ENCODE measurements at places on chromosomes 5 and 9. TPM values are rescaled to one million over a fixed set of nuclear protein-coding genes. Genes with fewer than 3 reads are reported as not detected.

- DNase-seq, result no peak
Measured at GRCh38 chr5:34738381-34738780, 82.3 kb downstream of the RAI14 start.

DNA sequence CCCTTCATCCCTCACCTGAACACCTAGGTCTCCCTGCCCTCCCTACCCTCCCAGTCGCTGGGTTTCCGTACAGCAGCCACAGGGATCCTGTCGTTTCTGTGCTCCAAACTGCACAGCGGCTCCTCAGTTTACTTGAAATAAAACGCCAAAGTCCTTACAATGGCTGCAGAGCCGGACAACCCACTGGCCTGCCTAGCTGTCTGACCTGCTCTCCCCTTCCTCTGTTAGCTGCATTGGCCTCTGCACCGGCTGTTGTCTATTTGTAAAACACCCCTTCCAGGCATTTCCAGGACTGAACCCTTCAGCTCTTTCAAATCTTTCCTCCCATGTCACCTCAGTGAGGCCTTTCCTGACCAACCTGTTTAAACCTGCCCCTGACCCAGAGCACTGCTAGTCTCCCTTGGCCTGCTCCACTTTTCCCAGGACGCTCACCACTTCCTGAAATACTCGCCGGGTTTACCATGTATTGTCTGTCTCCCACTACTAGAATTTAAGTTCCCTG lies 9.1 kb upstream of the MGAT1 start:
- peak; percentile 35 for DNase-seq

DNA sequence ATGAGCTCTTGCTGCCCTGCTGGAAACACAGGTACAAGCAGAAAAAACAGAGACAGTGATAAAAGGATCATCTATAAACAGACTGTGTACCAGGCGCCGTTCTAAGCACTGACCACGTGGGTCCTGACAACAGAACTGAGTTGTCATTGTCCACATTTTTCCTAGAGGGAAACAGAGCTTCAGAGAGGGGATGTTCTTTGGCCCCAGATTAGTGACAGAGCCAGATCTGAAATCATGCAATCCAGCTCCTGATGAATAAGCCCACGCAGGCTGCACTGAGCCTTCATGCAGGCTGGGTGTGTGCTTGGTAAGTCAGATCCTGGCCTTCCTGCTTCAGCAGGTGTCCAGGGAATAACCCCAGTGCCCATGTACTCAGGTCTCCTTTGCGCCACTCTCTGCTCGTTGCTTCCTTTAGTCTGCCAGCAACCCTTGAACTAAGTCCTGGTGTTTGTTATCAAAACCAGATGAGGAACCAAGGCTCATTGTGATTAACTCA lies 22.8 kb upstream of the TCF7 start:
- peak; percentile 12 for DNase-seq

- DNase-seq, result no peak
Measured at GRCh38 chr5:98333921-98334320, 439.5 kb upstream of the RGMB start.

DNA sequence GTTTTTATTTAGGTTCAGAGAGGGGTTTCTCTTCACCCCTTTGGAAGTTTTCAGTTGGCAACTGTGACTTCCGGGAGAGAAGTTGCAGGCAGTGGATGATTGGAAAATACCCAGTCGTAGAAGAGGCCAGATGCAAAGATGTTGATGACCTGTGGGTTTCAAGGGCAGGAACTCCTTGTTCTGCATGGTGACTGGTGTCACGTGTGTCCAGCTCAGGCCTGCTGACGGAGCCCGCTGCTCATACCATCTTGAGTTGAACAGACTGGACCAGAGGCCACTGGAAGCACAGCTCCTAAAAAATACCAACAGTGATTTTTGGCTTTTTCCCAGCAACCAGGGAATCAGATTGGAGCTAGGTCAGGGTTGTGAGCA lies 243.9 kb upstream of the KLF4 start:
- no peak for DNase-seq

DNA sequence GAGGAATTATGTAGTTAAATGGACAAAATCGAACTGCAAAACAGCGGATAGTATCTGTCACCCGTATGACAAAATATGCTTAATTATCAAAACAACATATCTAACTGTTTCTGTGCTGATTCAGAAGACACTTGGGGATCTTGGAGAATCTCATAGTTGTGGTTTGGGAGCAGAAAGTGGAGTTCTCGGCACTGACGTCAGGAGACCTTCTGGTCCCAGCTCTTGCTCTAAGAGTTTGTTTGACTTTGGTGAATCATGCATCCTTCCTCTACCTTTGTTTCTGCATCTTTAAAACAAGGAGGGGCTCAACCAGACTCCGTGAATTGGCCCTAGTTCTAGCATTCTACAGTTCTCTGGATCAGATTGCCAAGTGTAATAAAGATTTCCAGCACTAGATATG lies 37.0 kb upstream of the TAF1L start:
- no peak for DNase-seq

GRCh38 chr9:78407636-78408312 lies 110.8 kb downstream of the PSAT1 start:
- no peak for DNase-seq

DNA sequence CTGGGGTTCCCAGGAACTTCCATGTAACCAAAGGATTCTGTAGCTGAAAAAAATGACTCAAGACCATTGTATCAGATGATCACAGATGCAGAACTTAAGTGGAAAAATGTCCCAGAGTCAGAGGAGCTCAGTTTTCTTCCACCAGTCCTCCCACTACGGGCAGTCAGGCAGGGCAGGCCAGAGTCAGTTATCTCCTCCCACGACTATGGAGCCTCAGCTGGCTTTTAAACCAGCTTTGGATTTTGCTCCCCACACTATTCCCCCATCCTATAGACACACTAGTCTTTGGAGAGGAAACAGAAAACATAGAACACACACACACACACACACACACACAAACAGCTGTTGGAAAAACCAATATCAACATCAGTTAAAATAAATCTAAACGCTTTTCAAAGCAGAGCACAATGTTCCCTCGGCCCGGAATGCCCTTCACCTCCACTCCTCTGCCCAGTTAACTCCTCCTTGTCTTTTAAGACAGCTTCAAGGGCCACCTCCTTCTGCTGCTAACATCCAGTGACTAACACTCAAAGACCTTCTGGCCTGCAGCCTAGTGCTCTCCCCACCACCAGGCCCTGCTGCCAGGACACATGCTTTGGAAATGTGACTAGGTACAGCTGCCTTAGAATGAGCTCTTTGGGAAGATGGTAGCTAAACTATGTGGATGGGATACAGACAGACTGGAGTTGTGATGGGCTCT lies 56.8 kb downstream of the NIPAL4 start:
- no peak for DNase-seq

DNA sequence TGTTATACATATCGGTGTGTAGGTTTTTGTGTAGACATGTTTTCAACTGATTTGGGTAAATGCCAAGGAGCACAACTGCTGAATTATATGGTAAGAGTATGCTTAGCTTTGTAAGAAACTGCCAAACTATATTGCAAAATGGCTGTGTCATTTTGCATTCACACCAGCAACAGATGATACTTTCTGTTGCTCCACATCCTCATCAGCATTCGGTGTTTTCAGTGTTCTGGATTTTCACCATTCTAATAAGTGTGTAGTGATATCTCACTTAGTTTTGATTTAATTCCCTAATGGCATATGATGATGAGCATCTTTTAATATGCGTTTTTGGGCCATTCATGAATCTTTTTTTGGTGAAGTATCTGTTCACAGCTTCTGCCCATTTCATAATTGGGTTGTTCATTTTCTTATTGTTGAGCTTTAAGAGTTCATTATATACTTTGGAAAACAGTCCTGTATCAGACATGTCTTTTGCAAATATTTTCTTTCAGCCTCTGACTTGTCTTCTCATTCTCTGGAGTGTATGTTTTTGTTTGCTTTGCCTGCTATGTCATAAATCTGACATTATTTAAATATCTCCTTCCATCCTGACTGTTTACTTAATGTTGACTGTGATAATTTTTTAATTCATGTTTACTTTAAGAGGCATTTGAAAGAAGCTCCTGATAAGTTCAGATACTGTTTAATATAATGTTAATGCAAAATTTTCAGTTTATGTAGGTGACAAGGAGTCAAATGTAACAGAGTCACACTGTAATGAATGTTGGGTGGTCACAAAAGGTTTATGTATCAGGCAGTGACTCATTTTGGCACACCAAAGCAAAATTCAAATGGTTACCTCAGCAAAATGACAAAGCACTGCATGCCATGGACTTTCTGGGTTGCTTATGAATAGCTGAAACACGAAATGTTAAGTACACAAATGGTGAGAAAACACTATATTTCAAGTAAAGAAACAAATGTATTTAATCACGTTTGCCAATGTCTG lies 181.1 kb upstream of the DAB2 start:
- no peak for DNase-seq

GRCh38 chr5:146909255-146910068 lies 30.9 kb upstream of the PPP2R2B start:
- no peak for DNase-seq

DNA sequence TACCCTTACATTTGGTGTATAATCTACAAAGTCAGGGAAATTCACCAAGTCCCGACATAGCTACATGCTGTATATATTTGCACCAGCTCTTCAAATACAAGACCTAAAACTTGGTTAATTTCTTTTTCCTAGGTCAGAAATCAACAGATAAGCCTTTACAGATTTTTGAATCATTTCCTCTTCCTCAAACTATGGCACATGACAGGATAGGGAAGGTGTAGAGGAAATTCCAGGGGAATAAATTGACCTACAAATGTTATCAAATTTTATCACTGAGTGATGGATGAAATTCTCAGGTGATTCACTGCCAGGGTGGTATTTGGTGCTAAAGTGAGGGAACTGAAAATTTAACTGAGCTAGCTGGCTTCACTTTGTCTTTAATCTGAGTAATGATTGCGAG lies 360.0 kb downstream of the BNC2 start:
- DNase-seq, result no peak

- DNase-seq, result no peak
Measured at GRCh38 chr5:53027913-53028312, 38.8 kb downstream of the ITGA2 start.

GRCh38 chr5:110414360-110414759 lies 312.1 kb downstream of the TMEM232 start:
- no peak for DNase-seq

- DNase-seq, result no peak
Measured at GRCh38 chr5:82636591-82636990, 358.4 kb upstream of the RPS23 start.

DNA sequence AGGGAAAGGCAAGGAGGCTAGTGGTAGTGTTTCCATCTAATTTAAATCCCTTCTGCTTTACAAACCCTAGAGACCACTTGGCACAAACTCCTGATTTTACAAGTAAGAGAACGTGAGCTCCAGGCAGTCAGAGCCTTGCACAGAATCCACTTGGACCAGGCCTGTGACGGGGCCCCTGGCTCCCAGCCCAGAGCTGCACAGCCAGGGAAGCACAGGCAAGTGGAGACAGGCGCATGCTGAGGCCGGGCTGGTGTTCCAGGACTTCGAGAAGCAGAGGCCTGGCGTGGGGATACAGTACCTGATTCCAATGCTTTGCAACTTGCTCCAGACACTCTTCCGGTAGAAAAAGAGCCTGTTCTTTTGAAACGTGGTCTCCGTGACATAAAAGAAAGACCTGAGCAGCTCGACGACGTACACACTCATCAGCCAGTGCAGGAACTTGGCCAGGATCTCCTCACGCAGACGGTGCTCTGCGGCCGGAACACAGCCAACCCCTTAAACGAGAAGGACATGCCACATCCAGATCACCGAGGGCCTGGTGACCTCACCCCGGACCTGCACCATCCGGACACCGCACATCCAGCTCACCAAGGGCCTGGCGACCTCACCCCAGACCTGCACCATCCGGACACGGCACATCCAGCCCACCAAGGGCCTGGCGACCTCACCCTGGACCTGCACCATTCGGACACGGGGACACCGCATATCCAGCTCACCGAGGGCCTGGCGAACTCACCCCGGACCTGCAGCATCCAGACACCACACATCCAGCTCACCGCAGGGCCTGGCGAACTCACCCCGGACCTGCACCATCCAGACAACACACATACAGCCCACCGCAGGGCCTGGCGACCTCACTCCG lies 12.5 kb downstream of the TERT start:
- DNase-seq, result peak; percentile 66

- no peak for DNase-seq
Measured at GRCh38 chr5:66171349-66172344, 27.5 kb downstream of the SREK1 start.

DNA sequence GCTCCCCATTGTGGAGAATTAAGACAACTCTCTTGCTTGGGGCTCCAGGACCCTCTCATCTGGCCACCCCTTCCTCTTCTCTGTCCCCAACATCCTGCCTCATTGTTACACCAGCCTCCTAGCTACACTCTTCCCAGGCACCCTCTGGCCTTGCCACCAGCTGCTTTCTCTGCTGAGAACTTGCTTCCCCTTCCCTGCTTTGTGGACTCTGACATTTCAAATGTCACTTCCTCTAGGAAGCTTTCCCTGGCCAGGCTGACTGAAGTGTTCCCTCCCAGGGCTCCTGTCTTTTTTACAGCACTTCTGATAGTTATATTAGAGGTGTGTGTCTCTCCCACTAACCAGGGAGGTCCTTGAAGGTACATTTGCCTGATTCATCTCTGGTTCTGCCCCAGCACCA lies 194.0 kb upstream of the KLF4 start:
- no peak for DNase-seq

- DNase-seq, result no peak
Measured at GRCh38 chr5:1789834-1790471, 9.7 kb downstream of the MRPL36 start.

DNA sequence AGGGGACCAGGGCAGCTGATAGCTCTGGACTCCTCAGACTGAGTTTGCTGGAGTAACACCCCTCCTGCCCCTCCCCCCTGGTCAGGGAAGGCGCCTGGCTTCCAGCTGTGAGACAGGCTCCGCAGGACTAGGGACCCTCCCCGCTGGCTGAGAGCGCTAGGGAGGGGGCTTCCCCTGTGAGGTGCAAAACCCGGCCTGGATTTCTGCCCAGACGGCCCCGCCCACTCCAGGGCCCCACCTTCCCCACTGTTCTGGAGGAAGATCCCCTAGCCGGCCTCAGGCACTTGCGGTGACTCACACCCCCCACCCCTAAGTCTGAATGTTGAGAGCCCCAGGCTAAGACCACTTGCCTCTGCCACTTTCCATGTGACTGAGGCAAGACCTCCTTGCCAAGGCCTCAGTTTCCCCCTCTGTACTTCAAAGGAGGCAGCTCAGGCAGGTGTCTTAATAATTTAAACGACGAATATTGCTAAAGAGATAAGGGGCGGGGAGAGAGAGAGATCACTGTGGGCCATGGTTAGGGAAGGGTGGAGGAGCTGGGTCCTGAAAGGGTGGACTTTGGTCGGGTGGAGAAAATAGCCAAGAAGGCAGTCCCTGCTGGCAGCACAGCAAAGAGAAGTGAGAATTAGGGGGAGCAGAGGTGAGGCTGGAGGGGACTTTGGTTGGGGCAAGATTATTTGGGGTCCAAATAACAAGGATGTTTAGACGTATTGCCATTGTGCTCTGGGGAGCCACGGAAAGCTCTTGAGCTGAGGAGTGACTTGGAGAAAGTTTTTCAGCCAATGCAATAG lies 1.0 kb upstream of the DAB2IP start:
- peak; percentile 92 for DNase-seq

The TRIM36 gene
- total RNA-seq, result 4.6 TPM

The SLC12A2 gene
- total RNA-seq, result 24.6 TPM

The GIN1 gene
- total RNA-seq, result 4.5 TPM

The LTC4S gene
- total RNA-seq, result 1.7 TPM

The ZNF608 gene
- total RNA-seq, result 36.3 TPM

The PROB1 gene
- total RNA-seq, result 2.3 TPM

The PSD2 gene
- 1.5 TPM for total RNA-seq

The UAP1L1 gene
- total RNA-seq, result 26.1 TPM

The SNCAIP gene
- total RNA-seq, result 2.6 TPM

The CDKN2A gene
- 21.2 TPM for total RNA-seq

The SHISAL2B gene
- total RNA-seq, result not detected

The TTC39B gene
- 27.9 TPM for total RNA-seq

The RBM22 gene
- 39.7 TPM for total RNA-seq

The IL13 gene
- total RNA-seq, result not detected
